ENCODE measurements at places on chromosomes 5 and 9. TPM values are rescaled to one million over a fixed set of nuclear protein-coding genes. Genes with fewer than 3 reads are reported as not detected.

- no peak for DNase-seq
These were observed 201.3 kb downstream of the HSPA4 start for GRCh38 chr5:133253070-133253469.

GRCh38 chr9:136700959-136701667 is 11.3 kb upstream of the DIPK1B start:
- DNase-seq = no peak

The LRRC19 gene
- polyA plus RNA-seq = not detected

DNA sequence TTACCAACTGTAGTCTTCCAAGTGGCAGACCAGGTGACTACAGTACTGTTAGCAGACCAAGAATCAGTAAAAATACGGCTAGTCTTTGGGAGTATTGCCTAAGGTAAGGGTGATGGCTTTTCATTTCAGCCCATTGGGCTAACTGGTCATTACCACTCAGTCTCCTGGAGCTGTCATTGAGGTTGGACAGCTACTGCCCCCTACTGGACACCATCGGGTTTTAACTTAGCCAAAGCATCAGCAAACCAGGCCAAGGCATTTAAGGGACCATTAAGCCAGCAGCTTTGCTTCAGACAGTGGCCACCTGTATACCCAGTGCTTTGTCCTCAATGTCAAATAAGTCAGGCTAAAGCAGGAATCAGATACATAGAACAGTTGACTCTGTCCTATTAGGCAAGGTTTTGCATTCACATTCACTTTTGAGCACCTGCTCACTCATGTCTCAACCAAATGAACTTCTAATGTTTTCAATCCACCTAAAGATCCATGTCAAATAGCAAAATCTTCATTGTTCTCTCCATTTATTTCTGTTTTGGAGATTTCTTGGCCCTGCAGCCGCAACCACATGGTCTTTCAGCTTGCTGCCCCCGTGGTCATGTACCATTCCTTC is 117.2 kb downstream of the INVS start:
- DNase-seq = peak; percentile 27

DNA sequence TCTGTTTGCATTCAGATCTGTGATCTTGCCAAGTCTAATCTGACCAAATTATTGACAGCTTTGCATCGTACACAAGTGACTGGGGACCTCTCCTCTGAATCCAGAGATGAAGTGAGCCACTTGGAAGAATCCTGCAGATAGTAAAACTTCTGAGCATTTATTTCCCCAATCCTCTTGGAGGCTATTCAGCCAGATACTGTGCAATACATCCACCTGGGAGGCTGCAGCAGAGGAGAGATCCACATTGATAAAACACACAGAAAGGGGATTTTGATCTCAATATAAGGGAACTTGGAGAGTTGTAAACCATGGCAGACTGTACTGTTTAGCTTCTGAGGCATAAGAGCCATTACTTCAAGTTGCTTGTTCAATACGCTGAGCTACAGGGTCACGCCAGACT is 654.6 kb downstream of the MTRR start:
- DNase-seq = no peak

DNA sequence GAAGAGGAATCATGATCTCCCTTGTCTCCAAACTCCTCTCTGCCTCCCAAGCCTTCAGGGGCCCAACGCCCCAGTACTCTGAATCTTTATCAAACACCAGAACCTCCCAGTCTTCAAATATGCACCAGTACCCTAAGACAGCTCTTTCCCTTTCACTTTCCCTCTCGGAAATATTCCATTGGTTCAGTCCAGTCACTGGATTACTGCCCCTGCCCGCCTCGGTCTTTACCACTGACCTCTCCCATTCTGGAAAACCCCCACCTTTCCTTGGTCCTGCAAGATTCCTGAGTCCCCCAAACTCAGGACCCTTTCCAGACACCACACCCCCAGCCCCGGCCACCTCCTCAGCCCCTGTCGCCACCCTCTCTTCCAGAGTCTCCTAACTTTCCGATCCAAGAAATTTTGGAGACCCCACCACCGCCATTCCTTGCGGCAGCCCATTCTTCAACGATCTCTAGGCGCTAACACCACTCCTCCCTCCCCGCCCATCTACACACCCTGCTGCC is 674 bp downstream of the C5orf15 start:
- peak; percentile 26 for DNase-seq

- no peak for DNase-seq
These were observed 166.0 kb downstream of the SPATA31D1 start for GRCh38 chr9:82154573-82154972.

The HSD17B3 gene
- 0.51 TPM for polyA plus RNA-seq

The TXNDC8 gene
- not detected for polyA plus RNA-seq

The FOXD4L3 gene
- 0.06 TPM for polyA plus RNA-seq

The FBN2 gene
- polyA plus RNA-seq = 2.2 TPM

The ADAMTSL1 gene
- 114 TPM for polyA plus RNA-seq

The CDX1 gene
- polyA plus RNA-seq = 0.26 TPM

The FOXD4L6 gene
- polyA plus RNA-seq = 0.05 TPM

The SHROOM1 gene
- 4.8 TPM for polyA plus RNA-seq
